ENCODE measurements at places on chromosomes 6 and 20. TPM values are rescaled to one million over a fixed set of nuclear protein-coding genes. Genes with fewer than 3 reads are reported as not detected.

MCHR2 gene
- total RNA-seq: not detected

DNA sequence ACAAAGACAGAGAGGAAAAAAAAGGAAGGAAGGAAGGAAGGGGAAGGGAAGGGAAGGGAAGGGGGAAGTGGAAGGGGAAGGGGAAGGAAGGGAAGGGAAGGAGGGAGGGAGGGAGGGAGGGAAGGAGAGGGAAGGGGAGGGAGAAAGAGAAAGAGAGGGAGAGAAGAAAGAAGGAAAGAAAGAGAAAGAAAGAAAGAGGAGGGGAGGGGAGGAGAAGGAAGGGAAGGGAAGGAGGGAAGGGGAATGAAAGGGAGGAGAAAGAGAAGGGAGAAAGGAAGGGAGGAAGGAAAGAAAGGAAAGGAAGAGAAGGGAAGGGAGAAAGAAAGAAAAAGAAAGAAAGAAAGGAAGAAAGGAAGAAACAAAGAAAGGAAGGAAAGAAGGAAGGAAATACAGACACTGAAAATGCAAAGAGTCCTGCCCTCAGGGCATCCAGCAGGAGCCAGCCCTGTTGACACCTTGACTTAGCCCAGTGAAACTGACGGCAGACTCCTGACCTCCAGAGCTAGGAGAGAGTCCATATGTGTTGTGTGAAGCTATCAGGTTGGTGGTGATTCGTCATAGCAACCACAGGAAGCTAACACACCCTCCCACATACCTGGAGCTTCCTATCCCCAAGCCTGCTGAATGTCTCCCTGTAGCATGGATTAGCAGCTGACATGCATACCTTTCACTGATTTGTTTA is 58.7 kb upstream of the SULF2 start:
- no peak for DNase-seq

PRSS16 gene
- total RNA-seq: 28.9 TPM

GRCh38 chr6:73832313-73832712 is 136.3 kb downstream of the CD109 start:
- no peak for DNase-seq

- DNase-seq: no peak
These were observed 23.9 kb downstream of the SRC start for GRCh38 chr20:37369846-37370245.

DNA sequence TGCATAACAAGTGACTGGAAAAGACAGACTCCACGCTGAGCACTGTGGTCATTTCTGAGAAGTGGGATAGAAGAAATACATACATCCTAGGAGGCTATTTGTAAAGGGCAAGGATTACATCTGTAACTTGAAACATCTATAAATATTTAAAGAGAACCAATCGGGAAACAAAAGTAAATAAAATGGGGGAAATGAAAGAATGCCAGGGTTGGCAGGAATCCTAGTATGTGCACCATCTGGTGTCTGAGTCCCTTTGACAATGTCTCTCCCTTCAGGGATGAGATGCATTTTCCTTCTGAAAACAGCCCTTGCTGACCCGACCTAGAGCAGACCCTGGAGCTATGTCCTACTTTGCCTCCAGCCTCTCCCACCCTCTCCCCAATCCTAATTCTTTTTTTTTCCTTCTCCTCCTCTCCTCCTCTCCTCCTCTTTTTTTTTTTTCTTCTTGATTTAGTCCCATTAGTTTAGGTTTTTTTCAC is 53.2 kb downstream of the VSTM2L start:
- DNase-seq: no peak

FIG4 gene
- total RNA-seq: 13.6 TPM

- no peak for DNase-seq
These were observed 280.9 kb downstream of the QKI start for GRCh38 chr6:163695414-163695864.

DNA sequence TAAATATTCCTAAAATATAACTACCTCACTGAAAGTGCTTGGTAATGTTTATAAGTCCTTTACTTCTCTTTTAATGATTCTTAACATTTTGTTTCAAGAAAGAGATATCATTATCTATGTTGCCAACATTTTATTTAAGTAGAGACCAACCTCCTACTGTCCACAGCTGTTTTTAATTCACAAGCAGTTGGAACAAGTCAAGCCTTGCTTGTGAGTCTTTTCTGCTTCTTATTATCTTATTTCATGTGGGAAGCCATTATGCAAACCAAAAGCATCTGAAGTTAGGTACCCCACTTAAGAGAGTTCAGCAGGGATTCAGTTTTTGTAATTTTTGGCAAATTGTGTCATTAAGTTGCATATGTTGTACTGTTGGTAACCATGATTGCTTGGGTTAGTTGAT is 1714.5 kb downstream of the GRIK2 start:
- no peak for DNase-seq

TNFRSF6B gene
- not detected for total RNA-seq

- DNase-seq: no peak
These were observed 198.8 kb upstream of the PREP start for GRCh38 chr6:105601541-105602236.

DNA sequence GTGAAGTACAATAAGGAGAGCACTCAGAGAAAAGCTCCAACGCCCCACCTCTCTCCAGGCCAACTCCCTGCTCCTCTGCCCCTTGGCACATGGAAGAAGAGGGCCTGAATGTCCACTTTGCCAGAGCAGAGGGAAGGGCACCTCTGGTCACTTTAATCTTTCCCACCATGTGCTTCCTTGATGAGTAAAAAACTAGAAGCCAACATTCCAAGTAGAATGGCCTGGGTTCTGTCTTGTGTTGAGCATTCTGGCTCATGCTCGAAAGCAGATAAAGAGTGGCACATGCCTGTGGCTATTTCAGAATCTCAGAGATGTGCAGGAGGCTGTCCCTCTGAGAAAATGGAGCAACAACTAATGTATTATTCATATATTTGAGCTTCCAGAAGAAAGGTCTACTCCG is 177.4 kb upstream of the PLN start:
- no peak for DNase-seq

ARMH2 gene
- not detected for total RNA-seq

GRCh38 chr6:162388383-162388777 is 339.2 kb downstream of the PRKN start:
- DNase-seq: no peak

- no peak for DNase-seq
These were observed 205.6 kb upstream of the FLRT3 start for GRCh38 chr20:14543040-14543439.

GRCh38 chr6:113824866-113825265 is 32.3 kb upstream of the MARCKS start:
- DNase-seq: no peak

DNA sequence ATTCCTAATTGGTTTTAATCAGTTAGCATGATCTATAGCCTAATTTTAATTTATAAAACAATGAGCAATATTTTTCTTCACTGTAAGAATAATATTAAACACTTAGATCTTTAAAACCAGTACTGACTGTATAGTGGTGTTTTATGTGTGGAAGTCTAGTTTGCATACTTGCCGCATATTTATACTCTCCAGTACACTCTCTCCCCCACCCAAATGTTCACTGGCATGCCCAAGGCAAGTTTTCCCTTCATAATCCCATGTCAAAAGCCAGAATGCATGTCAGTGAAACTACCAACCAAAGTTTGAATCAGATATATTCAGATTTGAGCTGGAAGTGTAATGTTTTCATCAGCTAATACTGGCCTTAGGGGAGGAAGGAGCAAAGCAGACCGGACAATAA is 506.1 kb downstream of the PHF3 start:
- DNase-seq: no peak

- no peak for DNase-seq
These were observed 51.9 kb downstream of the VGLL2 start for GRCh38 chr6:117317261-117317660.

GRCh38 chr6:113825781-113826180 is 31.4 kb upstream of the MARCKS start:
- DNase-seq: no peak

TMEM170B gene
- 2.1 TPM for total RNA-seq

GRCh38 chr6:168956884-168957730 is 296.5 kb downstream of the THBS2 start:
- DNase-seq: no peak

GRCh38 chr20:325889-326644 is 715 bp downstream of the SOX12 start:
- DNase-seq: peak; percentile 79

DNA sequence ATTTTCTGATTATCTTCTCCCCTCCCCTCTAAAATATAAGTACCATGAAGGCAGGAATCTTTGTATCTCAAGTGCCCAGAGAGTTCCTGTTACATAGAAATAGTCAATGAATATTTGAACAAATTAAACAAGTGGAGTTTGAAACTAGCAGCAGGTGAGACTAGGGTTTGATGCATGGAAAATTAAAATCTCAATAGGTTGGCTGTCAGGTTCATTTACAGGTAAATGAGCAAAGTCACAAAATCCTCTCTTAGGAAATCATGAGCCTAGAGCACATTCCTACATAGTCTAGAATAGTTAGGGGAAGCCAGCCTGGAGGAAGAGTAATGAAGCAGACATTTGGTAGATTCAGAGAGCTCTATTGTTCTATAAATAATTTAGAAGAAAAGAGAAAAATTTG is 140.4 kb downstream of the HS3ST5 start:
- DNase-seq: no peak

- DNase-seq: no peak
These were observed 165.4 kb downstream of the TAF4 start for GRCh38 chr20:61900011-61900944.

DNA sequence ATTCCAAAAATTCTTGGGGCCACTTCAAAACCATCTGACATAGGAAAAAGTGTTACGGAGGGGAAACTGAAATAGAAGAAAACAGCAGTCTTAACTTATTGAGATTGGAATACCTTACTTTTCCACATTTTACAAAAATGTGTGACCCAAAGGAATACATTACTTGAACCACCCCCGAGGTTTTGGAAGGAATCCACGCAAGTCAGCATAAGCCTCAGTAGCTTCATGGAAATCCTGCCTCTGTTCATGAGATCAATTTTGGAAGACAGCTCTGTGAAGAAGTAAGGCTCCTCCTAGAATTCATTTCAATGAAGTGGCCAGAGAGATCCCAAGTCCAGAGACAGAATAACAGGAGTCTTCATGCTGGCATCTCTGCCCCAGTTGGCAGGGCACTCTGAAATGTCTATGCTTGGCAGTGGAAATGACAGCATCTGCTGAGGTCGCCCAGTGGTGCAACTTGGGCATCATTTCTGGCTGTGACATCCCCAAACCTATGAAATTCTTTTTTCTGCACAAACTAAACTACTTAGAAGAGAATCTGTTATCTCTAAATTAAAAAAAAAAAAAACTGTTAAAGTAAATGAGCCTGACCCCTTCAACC is 132.5 kb downstream of the EPM2A start:
- no peak for DNase-seq

DNA sequence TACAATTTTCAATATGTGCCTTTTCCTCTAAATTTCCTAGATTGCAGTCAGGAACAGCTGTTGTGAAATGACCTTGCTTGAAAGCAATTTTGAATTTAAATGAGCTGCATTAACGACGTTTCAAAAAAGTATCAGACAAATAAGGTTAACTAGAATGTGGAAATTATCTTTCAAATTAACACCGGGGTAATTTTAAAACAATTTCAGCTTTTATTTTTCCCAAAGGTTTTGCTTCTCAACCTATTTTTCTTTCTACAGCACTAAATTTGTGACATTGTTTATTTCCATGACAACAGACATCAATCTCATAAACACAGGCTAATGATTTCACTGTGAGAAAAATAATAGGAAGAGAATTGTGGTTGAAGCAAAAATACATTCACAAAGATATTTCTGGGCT is 38.5 kb downstream of the COL12A1 start:
- no peak for DNase-seq

DNA sequence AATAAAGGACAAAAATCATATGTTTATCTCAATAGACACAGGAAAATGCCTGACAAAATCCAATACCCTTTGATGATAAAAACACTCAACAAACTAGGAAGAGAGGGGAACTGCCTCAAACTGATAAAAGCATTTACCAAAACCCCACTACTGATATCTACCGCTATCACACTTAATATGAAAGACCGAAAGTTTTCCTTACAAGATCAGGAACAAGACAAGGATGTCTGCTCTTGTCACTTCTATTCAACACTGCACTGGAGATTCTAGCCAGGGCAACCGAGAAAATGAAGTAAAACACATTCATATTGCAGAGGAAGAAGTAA is 25.1 kb downstream of the GZF1 start:
- DNase-seq: no peak

DNA sequence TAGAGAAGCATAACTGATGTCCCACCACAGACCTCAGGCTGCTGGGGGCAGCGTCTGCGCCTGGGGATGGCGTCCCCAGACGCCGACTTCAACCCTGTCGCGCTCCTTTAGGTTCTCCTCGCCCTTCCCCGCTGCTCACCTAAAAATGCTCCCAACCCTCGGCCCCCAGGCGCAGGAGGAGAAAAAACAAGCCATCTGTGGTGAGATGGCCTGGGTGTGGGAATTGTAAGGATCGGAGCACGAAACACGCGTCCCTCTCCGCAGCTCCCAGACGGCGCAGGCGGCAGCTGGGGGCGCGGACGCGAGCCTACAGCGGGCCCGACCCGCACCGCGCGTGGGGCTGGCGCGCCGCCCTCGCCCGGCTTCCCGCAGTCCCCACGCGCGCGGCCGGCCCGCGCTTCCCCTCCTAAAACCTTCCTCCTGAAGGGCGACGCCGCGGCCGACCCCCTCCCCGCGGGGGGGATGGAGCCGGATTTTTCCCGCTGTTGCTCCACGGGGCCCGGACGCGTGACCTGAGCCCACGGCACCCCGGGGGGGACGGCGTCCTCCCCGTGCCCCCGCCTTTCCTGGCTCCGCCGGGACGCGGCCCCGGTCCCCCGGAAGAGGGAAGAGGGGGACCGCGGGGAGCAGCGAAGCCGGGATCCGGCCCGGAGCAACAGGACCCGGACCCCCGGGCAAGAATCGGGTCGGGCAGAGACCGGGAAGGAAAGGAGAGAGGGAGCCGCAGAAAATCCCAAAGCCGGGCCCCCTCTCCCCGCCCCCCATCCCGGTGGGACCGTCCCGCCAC is 611 bp downstream of the EPB41L2 start:
- DNase-seq: no peak

DNA sequence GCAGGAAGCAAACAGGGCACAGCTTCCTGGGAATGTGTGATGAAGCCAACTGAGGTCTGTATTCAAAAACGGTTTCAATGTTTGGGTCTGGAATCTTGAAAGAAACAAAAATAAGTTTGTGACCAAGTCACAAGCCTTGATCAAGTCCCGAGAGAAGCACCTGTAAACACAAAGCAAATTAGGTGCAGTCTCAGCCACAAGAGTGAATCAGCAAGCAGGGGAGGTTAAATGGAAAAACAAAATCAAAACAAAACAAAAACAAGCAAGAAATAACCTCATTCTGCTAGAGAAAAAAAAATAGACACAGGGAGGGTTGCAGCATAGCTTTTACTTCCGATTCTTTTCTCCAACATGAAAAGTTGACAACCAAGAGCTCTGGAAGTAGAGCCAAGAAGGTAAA is 201.7 kb downstream of the CLIC5 start:
- no peak for DNase-seq

- DNase-seq: no peak
These were observed 143.3 kb upstream of the GPR6 start for GRCh38 chr6:109834595-109835437.

- no peak for DNase-seq
These were observed 607.1 kb downstream of the COL12A1 start for GRCh38 chr6:74598462-74599393.

GRCh38 chr6:156694679-156695078 is 82.5 kb upstream of the ARID1B start:
- no peak for DNase-seq
